ENCODE measurements at places on chromosomes 4 and X. TPM values are rescaled to one million over a fixed set of nuclear protein-coding genes. Genes with fewer than 3 reads are reported as not detected.

Gene MAGEB10
- total RNA-seq: not detected

Gene ARHGAP4
- total RNA-seq: 2.2 TPM

Gene OTC
- not detected for total RNA-seq

Gene POU3F4
- total RNA-seq: not detected

Gene OTUD6A
- not detected for total RNA-seq

Gene CT45A2
- not detected for total RNA-seq

Gene CLDN34
- not detected for total RNA-seq

Gene CLCN4
- 5.1 TPM for total RNA-seq

Gene ZCCHC12
- 0.21 TPM for total RNA-seq

Gene ATP1B4
- not detected for total RNA-seq

Gene MAB21L2
- not detected for total RNA-seq

Gene SLC16A2
- total RNA-seq: 17.4 TPM

Gene SSX2
- total RNA-seq: not detected

Gene PCDH19
- total RNA-seq: 0.02 TPM

Gene RTL3
- 0.15 TPM for total RNA-seq

Gene STATH
- total RNA-seq: not detected

Gene TFE3
- total RNA-seq: 47.4 TPM

Gene RAB41
- total RNA-seq: not detected

Gene SOWAHB
- 0.02 TPM for total RNA-seq

Gene IL15
- 15.6 TPM for total RNA-seq

Gene KIT
- total RNA-seq: not detected

Gene RS1
- total RNA-seq: not detected

Gene MAGEA1
- total RNA-seq: 0.12 TPM

Gene XG
- total RNA-seq: 0.08 TPM

Gene TSPAN6
- 36.2 TPM for total RNA-seq

Gene SPANXN4
- not detected for total RNA-seq

Gene THAP6
- total RNA-seq: 4.2 TPM

Gene HTR2C
- total RNA-seq: not detected

Gene NAP1L5
- 2.0 TPM for total RNA-seq

Gene SOX3
- total RNA-seq: not detected

Gene DCLK2
- total RNA-seq: 8.0 TPM

Gene FRAS1
- total RNA-seq: 2.5 TPM

Gene STBD1
- 12.5 TPM for total RNA-seq

Gene SPOCK3
- total RNA-seq: 0.35 TPM

Gene LANCL3
- 0.02 TPM for total RNA-seq

Gene MAGEA9
- total RNA-seq: not detected

Gene MSX1
- total RNA-seq: 10.1 TPM

Gene KLF8
- total RNA-seq: not detected

Gene MAGEA2
- 0.13 TPM for total RNA-seq

Gene RENBP
- 0.13 TPM for total RNA-seq

Gene HEPH
- total RNA-seq: not detected

Gene SGCB
- total RNA-seq: 17.5 TPM
